ENCODE measurements at places on chromosomes 12 and 14. TPM values are rescaled to one million over a fixed set of nuclear protein-coding genes. Genes with fewer than 3 reads are reported as not detected.

The ASIC1 gene
- 1.5 TPM for total RNA-seq

The CPNE6 gene
- not detected for total RNA-seq

The FANCM gene
- total RNA-seq, result 6.6 TPM

The CCDC196 gene
- total RNA-seq, result not detected

The TECPR2 gene
- total RNA-seq, result 8.1 TPM

The ALX1 gene
- 0.45 TPM for total RNA-seq

The DEPDC4 gene
- 1.9 TPM for total RNA-seq

The ANG gene
- total RNA-seq, result 7.9 TPM

The HSPB8 gene
- total RNA-seq, result 5.6 TPM

The PPP1CC gene
- total RNA-seq, result 115 TPM

The DDIT3 gene
- total RNA-seq, result 48.3 TPM

The SRGAP1 gene
- 4.9 TPM for total RNA-seq

The NGDN gene
- 23.3 TPM for total RNA-seq

The IL26 gene
- not detected for total RNA-seq

The TAS2R50 gene
- not detected for total RNA-seq

The NTS gene
- not detected for total RNA-seq

The TAS2R30 gene
- total RNA-seq, result not detected

The PMEL gene
- 0.89 TPM for total RNA-seq

The PRICKLE1 gene
- 2.9 TPM for total RNA-seq

The RTN1 gene
- under 0.01 TPM for total RNA-seq

The SMAGP gene
- 30.5 TPM for total RNA-seq

The TMEM119 gene
- 72.6 TPM for total RNA-seq

The PWP1 gene
- total RNA-seq, result 99.5 TPM

The PPFIA2 gene
- total RNA-seq, result 0.67 TPM

The SERPINA9 gene
- not detected for total RNA-seq

The CPM gene
- total RNA-seq, result 7.4 TPM

The ATN1 gene
- total RNA-seq, result 12.1 TPM

The CIROP gene
- total RNA-seq, result 0.45 TPM

The LRRIQ1 gene
- 2.1 TPM for total RNA-seq

The IKZF4 gene
- total RNA-seq, result 4.4 TPM

The KCNMB4 gene
- 0.45 TPM for total RNA-seq

The AQP2 gene
- total RNA-seq, result not detected

The KITLG gene
- total RNA-seq, result 22.4 TPM

The NRDE2 gene
- 5.6 TPM for total RNA-seq

The GLTP gene
- 43.0 TPM for total RNA-seq

The NKX2-8 gene
- total RNA-seq, result not detected

The RHOJ gene
- 2.4 TPM for total RNA-seq

The GLIPR1L1 gene
- total RNA-seq, result not detected

The VPS29 gene
- total RNA-seq, result 100 TPM

The TPPP2 gene
- total RNA-seq, result not detected

The COX8C gene
- not detected for total RNA-seq

The NINJ2 gene
- total RNA-seq, result 0.17 TPM

The GUCY2C gene
- total RNA-seq, result not detected

The POC1B gene
- total RNA-seq, result 13.8 TPM

The GNG2 gene
- 23.6 TPM for total RNA-seq

The CCDC184 gene
- total RNA-seq, result 0.34 TPM

The AKAP6 gene
- 0.15 TPM for total RNA-seq

The PPP4R3A gene
- total RNA-seq, result 43.4 TPM

The CLECL1 gene
- total RNA-seq, result not detected

The TRPV4 gene
- total RNA-seq, result 2.5 TPM

The TDRD9 gene
- total RNA-seq, result 0.84 TPM

The ALG10 gene
- total RNA-seq, result 7.9 TPM
